HFFc6 (cell line): ENCODE measurements at places on chromosomes 12 and 14. TPM values are rescaled to one million over a fixed set of nuclear protein-coding genes. Genes with fewer than 3 reads are reported as not detected.

DNA sequence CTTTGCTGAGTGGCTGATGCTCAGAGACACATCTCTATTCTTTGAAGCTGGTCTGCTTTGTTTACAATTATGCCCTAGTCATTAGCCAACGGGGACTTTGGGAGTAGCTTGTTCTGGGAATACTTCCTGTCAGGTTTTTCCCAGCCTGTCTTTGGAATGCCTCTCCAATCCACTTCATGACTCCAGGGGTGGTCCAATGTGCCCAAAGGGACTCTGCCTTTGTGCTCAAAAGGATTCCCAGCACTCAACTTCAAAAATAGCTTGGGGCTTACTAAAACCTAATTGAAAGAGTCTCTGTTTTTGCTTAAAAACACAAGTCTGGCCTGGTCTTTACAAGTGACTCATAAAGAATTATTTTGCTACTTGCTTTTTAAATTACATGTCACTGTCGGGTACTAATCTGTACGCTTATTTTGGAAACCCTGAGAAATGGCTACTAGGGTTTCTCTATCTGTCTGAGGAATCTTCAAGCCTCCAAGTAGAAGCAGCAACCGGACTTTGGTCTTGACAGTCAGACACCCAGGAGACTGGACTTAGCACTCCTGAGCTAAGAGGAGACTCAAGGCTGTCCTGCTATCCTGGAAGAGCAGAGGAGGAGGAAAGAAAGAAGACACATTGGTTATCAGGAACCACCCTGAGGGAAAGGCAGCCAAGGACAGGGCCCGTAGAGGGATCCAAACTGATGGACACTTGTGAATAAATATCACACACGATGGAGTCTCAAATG lies 20.7 kb downstream of the PHLDA1 start:
- peak; percentile 43 for DNase-seq

Gene RHOJ
- total RNA-seq, result 6.4 to 8.4 TPM (median 8.3 TPM) in 3 replicates

Gene KCNC2
- not detected in 3 replicates for total RNA-seq

DNA sequence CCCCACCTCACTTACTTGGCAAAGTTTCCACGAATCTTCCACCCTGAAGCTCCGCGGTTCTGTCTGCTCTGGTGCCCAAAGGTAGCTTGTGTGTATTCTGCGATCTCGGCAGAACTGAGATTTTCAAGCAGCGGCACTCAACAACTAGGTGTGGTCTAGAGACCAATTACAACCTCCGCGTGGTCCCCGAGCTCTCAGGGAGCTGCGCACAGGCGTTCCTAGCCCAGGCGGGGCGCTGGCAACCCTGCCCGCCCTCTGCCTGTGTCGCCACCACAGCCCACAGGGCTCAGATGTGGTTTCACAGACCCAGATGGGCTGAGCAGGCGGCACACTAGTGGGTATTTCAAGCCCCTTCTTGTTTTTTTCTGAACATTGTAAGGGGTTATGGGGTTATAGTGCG lies 1.5 kb upstream of the DIABLO start:
- DNase-seq, result no peak

DNA sequence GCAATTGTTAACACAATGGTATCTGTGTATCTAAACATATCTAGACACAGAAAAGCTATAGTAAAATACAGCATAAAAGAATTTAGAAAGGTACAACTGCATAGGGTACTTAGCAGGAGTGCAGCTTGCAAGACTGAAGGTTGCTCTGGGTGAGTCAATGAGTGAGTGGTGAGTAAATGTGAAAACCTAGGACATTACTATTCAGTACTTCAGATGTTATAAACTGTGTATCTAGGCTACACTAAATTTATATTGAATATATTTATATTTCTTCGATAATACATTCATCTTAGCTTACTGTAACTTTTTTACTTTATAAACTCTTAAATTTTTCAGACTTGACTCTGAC lies 409.0 kb upstream of the DCN start:
- no peak for DNase-seq

GRCh38 chr14:55721353-55721752 lies 141.3 kb downstream of the KTN1 start:
- peak; percentile 77 for DNase-seq

Gene TEX52
- total RNA-seq, result not detected in 3 replicates

DNA sequence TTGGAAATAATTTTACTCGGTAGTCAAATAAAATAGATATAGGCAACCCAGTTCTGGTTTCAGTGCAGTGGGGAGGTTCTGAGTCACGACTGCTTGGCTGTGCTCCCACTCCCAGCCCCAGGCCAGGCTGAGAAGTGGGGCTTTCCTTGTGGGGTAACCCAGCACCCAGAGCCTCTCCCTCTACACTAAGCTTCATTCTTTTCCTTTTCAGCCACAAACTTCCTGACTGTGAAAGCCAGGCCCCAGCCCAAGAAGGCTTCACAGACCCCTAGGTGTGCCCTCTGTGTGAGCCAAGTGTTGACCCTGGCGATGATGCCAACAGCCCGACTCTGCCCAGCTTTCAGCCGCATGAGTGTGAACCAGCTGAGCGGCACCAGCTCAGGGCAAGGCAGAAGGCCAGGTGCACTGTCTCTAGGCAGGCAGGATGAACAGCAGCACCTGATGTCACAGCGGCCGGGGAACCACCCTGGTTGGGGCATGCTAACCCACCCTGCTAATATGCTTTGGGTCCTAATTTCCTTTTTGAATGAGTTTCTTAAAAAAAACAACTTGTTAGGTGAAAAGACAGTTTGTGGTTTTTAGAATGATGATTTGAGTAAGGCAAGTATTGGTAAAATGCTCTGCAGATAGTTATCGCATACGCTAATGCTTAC lies 42.2 kb upstream of the ATP23 start:
- peak; percentile 58 for DNase-seq

Gene LRRIQ1
- not detected in 3 replicates for total RNA-seq

DNA sequence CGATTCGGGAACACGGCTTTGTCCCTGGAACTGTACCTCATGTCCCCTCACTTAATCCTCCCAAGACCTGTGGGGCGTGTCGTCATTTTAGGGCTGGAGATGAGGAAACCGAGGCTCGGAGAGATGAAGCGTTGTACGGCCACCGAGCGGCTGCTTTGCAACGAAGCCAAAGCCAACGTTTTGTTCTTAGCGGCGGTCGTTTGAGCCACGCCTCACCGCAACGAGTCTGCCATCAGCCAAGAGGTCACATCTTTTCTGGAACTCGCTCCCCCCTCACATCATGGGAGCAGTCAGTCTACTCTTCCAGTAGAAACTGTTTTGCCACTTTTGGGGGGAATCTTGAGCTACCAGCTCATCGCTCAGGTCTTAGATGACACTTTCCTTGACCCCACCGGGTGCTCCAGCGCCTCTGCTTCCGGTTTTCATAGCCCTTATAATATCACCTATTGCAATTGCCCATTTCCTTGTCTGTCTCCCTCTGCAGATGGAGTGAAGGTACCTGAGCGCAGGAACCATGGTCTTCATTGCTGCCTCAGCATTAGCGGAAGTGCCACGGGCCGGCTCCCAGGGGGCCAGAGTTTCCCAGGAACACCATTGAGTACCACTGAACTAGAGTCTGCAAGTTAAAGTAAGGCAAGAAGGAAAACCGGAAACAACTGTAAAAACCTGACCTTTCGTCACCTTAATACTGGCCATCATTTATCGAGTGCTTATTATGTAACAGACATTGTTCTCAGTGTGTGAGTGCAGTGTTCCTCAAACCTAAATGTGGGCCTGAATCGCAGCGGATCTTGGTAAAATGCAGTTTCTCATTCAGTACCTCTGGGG lies 19.6 kb downstream of the NINJ2 start:
- DNase-seq, result no peak

- no peak for DNase-seq
Measured at GRCh38 chr12:45670346-45671065, 59.0 kb upstream of the ARID2 start.

DNA sequence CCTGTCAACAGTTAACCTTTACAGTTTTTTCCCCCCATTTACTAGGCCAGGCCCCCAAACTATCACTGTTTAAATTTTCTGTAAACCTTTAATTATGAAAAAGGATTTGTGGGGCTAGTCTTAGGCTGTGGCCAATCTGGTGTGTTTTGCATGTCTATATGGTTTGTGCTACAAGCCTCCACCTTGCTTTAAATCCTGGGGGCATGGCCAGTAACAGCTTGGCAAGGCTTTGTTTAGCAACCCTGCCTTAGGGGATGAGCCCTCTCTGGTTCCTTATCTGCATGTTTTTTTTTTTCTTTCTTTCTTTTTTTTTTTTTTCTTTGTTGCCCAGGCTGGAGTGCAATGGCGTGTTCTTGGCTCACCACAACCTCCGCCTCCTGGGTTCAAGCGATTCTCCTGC lies 102.7 kb downstream of the KCNMB4 start:
- DNase-seq, result no peak
